ENCODE measurements at places on chromosomes 7 and 10. TPM values are rescaled to one million over a fixed set of nuclear protein-coding genes. Genes with fewer than 3 reads are reported as not detected.

TSPAN13 gene
- total RNA-seq: 18.7 TPM

COL17A1 gene
- 1.9 TPM for total RNA-seq

- no peak overlapping the region for H3K4me3 ChIP-seq
- no peaks in the 10 kb centered on the region for H3K36me3 ChIP-seq
- H3K27me3 ChIP-seq: no peaks in the 10 kb centered on the region
These were observed 42.7 kb downstream of the GNAT3 start for GRCh38 chr7:80468931-80469714.

BTAF1 gene
- total RNA-seq: 42.5 TPM

GRCh38 chr10:51564896-51565510 is 134.4 kb downstream of the CSTF2T start:
- 0 out of 2 replicates have a peak, but pooled peaks cover 3% of the 10 kb centered on the region for H3K4me1 ChIP-seq
- H3K4me3 ChIP-seq: no peak overlapping the region
- H3K27me3 ChIP-seq: no peaks in the 10 kb centered on the region
- no peaks in the 10 kb centered on the region for H3K36me3 ChIP-seq

- no peaks in the 10 kb centered on the region for H3K36me3 ChIP-seq
- H3K27me3 ChIP-seq: peaks cover 45% of the 10 kb centered on the region
These were observed 356.9 kb downstream of the DNAJB6 start for GRCh38 chr7:157693521-157694375.

- peaks cover 5% of the 10 kb centered on the region for H3K4me1 ChIP-seq
- no peaks in the 10 kb centered on the region for H3K27me3 ChIP-seq
These were observed 30.4 kb downstream of the CNTNAP2 start for GRCh38 chr7:146146831-146147486.

All from H9 (cell line).